Stimulated activated CD8-positive, alpha-beta memory T cell treated with anti-CD3 and anti-CD28 coated beads, Interleukin-4, amount 100 ng/mL, for 48 hours (primary cell): ENCODE measurements at places on chromosomes 1 and 21.

DNA sequence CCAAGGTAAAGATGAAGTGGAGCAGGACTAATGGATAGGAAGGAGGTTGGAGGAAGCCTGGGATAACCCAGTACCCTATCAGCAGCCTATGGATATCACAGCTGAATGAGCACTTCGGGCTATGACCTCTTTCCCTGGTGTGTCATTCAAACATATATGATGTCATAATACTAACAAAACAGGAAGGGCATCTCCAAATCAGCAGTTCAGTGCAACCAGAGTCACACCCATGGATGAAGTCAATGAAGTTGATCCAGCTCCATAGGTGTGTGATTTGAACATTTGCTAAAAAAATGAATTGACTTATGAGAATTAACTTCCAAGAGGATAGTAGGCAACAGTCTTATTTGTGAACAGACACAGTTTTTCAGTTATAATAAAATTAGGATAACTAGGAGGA is 1.7 kb upstream of the C1orf116 start:
- DNase-seq, result no peak

- DNase-seq, result peak; percentile 74
These were observed at the start of gene SPSB1 for GRCh38 chr1:9292361-9293240. SPSB1 (plus strand) TSS chr1:9292894; CDS start chr1:9355892, 62,998 bp downstream.

- no peak for DNase-seq
These were observed 29.4 kb downstream of the MIER1 start for GRCh38 chr1:66954208-66954607.

DNA sequence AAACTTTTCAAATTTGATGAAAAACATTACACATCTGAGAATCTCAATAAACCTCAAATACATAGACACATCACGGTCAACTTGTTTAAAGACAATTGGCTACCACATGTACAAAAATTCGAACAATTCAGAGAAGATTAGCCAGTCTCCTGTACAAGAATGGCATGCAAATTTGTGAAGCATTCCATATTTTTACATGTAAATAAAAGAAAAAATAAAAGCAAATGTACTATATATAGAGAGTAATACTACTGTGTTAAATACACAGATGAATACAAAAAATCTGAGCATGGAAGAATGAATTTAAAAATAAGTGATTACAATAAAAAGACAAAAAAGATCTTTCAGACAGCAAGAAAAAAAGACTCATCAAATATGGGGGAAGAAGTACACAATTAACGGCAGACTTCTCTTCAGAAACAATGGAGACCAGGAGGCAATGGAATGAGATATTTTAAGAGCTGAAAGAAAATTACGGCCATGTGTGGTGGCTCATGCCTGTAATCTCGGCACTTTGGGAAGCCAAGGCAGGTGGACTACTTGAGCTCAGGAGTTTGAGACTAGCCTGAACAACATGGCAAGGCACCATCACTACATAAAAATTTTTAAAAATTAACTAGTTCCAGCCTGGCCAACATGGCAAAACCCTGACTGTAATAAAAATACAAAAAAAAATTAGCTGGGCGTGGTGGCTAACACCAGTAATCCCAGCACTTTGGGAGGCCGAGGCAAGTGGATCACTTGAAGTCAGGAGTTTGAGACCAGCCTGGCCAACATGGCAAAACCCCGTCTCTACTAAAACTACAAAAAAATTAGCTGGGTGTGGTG is 23.2 kb downstream of the HAX1 start:
- no peak for DNase-seq

GRCh38 chr1:216464489-216464888 is 41.2 kb upstream of the USH2A start:
- DNase-seq, result no peak

DNA sequence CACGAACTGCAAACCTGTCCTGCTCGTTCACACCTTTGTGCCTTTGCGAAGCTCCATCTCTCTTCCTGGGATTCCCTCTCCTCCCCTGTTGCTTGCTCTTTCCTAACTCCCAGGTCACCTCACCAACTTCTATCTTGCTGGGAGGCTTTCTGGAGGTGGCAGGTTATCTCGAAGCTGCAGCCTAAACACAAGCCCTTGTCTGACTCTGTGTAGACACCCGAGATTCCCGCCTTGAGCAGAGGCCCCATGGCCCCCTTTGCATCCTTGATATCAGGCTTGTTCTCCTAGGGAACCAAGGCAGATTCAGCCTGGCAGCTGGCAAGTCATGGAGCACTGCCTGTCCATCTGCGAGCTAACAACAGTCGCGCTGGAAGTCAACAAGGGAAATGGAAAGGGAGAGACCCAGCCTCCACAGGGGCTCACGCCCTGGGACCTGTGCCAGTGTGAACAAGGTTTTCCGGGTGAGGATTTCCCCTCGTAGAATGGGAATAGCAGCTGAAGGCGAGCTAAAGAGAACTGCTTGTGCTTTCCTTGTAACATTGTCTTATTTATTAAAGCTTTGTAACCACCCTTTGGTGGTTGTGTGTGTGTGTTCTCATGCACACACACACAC is 109.5 kb upstream of the JUN start:
- DNase-seq, result no peak

GRCh38 chr1:218965821-218966220 is 207.9 kb upstream of the LYPLAL1 start:
- DNase-seq, result no peak

GRCh38 chr1:113101588-113101987 is 28.6 kb downstream of the LRIG2 start:
- no peak for DNase-seq

DNA sequence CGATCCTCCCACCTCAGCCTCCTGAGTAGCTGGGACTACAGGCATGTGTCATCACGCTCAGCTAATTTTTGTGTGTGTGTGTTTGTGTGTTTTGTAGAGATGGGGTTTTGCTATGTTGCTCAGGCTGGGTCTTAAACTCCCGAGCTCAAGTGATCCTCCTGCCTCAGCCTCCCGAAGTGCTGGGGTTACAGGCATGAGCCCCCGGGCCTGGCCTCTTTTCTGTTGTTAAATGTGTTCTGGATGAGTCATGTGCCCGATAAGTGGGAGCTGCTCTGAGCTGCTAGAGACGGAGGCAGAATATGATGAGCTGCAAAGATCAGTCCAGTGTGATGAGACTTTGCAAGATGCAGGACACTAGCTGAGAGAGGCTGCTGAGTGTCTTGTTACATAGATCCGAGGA is 75.5 kb downstream of the VPS13D start:
- DNase-seq, result no peak

DNA sequence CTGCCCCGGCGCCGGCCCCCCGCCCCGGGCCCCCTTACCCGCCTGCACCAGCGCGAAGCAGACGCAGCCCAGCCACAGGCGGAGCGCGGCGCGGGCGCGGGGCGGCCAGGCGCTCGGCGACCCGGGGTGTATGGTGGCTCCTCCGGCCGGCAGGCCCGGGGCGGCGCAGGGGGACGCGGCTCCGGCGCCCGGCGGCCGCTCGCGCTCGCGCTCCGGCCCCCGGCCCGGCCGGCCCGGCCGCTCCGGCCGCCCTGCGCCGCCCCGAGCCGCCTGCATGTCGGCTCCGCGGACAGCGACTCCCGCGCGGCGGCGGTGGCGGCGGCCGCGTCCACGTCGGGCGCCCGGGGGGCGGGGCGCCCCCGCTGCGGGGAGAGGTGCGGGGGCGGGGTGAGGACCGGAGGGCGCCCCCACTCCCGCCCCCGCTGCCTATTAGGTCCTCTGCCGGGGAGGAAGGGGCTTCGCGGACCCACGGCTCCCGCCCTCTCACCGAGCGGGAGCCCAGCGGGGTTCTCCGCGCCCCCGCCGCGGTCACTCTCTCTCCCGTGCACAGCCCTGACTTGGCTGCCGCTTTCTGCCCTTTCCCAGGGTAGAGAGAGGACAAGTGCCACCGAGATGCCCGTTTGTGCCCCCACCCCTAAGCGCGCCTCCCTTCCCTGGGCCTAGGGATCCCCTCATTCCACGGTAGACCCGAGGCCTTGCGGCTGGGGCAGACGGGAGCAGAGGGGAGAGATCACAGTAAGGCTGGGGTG is at the start of gene FNDC5:
FNDC5 (minus strand) TSS at position 298 of the 749 bp plus-strand sequence.
- DNase-seq, result no peak

DNA sequence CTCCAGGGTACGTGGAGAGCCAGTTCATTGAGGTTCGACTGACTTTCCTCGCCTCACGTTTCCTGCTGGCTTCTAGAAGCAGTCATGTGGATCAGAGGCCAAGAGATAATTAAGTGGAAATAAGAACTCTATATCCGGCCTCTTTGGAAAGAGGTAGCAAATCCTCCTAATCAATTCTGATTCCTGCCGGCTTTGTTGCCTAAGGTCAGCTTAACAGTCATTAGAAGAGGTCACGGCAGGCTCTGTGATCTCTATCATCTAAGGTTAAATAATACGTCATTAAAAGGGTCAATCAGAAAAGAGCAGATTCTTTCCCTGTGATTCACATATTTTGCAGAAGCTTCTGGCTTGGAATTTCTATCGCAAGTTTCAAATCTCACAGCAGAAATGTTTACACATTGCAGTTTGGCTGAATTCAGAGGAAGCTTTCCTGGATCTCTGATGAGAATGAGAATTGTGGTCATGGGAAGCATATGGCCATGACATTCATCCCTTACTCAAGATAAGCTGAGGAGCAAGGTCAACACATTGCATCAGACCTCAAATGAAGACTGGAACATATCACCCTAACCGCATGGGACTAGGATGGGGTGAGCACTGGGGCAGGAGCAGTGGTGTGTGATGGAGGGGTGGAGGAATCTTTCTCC is 189.4 kb downstream of the PBX1 start:
- DNase-seq, result no peak

DNA sequence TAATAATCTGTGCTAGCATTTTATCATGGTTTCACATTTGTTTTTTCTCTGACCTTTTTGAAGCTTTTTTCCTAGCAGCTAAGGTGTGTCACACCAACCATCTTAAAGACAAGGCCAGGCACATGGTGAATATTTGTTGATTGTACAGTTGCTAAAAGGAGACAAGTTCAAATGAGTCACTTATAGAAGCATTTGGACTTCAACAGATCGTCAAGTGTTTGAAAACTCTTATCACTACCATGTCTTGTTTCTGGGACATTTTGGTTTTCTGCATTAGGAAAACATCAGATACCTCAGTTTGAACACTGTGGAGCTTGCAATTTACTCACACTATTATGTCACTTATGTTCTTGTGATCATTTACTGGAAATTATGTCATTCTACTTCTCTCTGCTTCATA is 407.3 kb downstream of the USP25 start:
- no peak for DNase-seq

DNA sequence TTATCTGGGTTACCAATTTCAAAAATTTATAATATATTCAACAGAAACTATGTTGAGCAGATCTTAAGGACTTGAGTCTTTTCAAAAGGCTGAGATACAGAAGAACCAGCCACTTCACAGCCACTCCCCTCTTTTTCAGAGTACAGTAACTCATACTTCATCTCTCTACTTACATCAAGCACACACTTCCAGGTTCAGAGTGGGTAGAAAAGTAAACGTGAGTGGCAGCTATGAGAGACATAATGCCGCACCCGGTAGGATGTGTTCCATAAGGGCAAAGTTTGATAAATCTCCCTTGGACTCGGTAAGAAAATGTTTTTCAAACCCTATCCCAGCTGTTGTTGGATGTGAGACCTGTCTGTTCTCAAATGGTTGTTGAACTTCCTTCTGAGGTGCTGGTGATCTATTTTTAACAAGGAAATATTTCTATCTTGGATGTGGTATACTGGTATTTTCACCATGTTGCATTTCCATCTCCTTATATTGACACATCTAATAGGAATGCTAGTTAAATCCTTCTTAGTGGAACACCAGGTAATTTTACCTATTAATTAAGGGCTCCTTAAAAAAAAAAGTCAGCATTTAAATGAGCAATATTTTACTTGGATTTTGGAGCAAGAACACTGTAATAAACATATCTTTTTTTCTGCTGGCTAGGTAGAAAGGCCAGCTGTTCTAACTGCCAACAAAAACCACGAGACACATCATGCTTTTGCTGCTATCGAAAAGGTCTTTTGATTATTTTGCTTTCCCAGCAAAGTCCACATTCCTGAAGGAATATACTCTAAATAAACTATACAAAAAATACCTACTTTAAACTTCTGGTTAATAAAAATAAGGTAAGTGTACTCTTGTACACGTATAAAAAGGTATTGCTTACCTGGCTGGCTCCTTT is 28.2 kb downstream of the CNN3 start:
- DNase-seq, result no peak

DNA sequence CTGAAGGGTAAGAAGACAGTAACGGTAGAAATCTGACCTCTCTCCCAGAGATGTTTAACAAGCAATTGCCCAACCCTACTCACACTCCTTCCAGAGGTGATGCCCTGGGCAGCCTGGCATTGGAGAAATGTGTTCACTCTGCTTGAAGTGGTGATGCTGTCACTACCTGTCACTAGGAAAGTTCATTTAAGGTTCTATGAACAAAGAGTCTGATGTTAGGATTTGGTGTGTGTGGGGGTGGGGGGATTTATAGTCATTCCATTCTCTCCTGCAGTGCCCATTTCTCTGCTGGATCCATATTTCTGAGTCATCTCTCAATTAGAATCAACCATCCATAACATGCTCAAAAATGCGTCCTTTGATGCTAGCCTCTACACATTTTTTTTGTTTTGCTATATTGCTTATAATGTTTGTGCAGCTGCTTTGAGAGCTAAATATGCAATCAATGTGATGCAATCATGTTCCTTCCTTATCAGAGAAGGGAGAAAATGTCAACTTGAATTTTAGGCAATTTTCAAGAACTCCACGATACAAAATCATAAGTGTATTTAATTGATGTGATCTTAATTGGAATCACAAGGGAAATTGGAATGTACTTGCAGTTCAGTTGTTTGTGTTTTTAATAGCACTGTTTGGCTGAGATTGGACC is 173.9 kb downstream of the DUSP10 start:
- no peak for DNase-seq
